ENCODE measurements at places on chromosomes 11 and 22. TPM values are rescaled to one million over a fixed set of nuclear protein-coding genes. Genes with fewer than 3 reads are reported as not detected.

Gene ZBED5
- total RNA-seq: 46.2 TPM

Gene PDE3B
- total RNA-seq: 7.1 TPM

Gene IRAG1
- 2.5 TPM for total RNA-seq

Gene KIRREL3
- total RNA-seq: 0.17 TPM

Gene GLB1L2
- 0.41 TPM for total RNA-seq

Gene CCDC157
- 1.00 TPM for total RNA-seq

Gene PTPRJ
- 7.9 TPM for total RNA-seq

Gene APOBEC3F
- total RNA-seq: 7.0 TPM

Gene ELFN2
- 0.09 TPM for total RNA-seq

Gene RHOD
- 66.3 TPM for total RNA-seq

Gene OR51F1
- total RNA-seq: not detected

Gene AMOTL1
- total RNA-seq: 78.3 TPM

Gene ISX
- total RNA-seq: not detected

Gene APOBEC3H
- not detected for total RNA-seq

Gene RGL4
- total RNA-seq: 0.23 TPM

GRCh38 chr22:19957445-19957844 lies 15.8 kb upstream of the TXNRD2 start:
- DNase-seq: no peak

DNA sequence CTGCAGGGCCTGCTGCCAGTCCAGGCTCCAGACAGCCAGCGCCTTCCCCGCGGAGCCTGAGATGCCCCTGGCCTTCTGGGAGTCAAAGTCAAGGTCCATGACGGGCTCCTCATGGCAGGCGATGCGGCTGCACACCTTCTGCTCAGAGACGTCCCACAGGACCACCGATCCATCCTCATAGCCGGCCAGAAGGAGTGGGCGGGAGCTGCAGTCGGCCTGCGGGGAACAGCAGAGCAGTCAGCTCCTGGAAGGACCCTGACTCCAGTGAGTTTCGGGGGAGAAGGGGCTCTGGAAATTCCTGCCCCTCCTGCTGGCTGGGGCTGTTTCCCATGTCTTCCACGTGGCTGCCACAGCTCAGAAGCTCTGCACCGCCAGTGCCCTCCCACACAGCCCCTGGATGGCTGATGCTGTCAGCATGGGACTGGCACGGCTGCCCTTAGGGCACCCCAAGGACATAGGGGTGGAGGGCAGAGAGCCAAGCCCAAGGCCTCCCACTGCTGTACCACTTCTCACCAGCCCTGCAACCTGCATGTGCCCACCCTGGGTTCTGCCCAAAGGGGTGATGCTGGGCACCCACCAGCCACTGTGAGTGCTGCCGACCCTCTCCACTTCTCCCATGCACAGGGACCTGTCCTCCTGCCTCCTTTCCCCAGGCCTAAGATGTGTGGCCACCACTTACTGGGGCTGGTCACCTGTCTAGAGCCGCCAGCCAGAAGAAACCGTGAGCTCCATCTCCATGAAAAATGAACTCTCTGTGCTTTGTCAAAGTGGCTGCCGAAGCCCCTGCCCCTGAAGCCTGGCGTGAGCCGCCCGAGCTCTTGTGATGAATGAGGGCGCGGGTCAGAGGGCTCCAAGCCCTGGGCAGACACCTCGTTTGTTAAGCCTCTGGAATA lies 41.7 kb downstream of the TBX1 start:
- no peak for DNase-seq

DNA sequence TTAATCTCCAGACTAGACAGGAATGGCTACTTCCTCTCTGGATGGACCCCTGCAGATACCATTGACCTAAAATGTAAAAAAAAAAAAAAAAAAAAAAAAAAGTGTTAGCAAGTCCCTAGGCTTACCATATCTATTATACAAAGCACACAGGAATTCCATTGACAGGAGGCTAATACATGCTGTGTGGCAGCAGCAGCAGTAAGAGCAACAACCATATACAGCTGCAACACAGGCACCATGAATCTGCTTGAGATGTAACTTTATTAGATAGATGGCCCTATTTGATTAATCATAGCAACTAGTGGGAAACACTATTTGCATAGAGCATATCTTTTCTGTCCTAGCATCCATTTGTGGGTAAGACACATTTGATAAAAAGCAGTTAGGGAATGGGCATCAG lies 1447.1 kb downstream of the FAM181B start:
- no peak for DNase-seq

GRCh38 chr22:23068096-23068831 lies 2.1 kb upstream of the GNAZ start:
- peak; percentile 18 for DNase-seq

DNA sequence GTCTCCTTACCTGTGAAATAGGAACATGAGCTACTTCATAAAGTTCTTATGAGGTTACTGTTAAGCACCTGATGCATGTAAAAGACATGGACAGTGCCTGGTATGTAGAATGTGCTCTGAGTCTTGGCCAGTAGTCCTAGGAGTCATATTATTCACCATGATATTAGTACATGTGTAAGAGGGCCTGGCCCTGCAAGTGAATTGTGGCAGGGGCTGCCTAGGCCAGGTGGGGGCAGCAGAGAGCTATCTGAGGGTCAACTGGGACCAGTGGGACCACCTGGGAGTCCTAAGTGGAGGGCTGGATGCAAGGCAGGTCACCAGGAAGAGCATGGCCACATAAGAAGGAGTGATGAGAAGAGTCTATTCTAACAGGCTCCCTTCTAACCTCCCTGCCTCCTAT lies 529.5 kb downstream of the SOX6 start:
- peak; percentile 70 for DNase-seq

DNA sequence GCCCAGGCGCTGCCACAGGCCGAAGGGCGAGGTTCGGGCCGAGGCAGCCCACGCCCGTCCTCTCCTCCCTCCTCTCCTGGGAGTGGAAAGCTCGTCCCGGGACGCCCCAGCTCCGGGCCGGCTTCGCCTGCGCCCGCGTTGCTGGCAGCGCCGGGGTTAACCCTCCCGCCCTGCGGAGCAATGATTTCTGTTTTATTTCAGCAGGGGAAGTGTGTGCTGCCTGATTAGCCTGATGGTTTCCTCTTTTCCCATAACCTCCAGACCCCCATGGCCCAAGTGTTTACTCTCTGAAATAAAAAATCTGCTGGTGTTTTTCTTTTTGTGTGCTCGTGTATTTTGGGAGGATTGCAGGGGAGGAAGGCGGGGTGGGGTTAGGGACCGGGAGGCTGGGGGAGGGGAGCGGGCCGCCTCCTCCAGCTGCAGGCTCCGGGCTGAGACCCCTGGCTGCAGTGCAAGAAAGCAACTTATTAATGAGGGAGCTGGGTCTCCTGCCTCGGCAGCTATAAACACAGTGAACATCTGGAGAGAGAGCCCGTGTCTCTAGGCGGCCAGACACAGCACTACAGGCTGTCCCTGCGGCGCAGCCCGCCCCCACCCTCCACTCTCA lies 38.6 kb downstream of the ETS1 start:
- peak; percentile 84 for DNase-seq

- DNase-seq: no peak
Measured at GRCh38 chr22:48396091-48396784, 1431.4 kb downstream of the BRD1 start.

DNA sequence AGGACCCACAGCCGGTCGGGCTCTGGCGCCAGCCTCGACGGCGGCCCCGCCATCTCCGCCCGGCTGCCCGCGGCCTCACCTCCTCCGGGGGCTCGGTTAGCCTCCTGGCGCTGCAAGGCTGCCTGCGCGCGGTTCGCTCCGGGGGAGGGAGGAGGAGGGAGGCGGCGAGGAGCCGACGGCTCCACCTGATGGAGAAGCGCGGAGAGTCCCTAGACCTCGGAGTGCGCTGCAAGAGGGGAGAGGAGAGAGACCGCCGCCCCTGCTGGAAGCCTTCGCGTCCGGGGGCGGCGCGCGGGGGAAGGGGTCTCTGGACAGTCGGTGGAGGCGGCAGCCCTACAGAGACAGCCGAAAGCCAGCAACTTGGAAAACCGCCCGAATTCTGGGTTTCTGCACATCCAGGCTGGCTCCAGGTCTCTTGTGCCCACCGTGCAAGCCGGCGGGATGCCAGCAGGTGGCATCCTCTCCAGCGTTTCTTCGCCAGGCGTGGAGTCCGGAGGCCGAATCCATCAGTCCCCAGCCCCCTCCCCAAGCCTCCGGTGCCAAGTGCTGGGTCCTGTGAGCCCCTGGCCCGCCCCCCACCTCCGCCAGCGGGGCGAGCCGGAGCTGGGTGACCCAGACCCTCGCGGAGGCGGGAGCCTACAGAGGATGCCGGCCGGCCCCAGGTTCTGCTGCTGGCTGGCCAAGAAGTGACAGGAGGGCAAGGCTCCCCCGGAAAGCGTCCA lies 2.9 kb upstream of the KIRREL3 start:
- no peak for DNase-seq

DNA sequence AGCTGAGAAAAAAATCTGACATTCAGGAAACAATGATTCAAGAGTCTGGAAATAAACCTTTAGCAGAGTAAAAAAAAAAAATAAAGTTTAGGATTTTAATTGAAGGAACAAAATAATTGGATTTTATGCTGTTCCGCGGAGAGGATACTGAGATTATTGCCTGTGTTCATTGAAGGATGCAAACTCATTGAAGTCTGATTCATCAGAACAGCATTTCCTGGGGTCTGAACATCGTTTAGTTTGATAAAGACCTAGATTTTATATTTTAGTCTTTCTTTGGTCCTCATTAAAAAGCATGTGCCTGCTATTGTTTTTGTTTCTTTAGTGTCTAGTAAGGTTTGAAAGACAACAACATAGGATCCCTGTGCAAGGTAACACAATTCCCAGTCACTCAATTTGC lies 4.5 kb downstream of the TLCD5 start:
- DNase-seq: no peak

DNA sequence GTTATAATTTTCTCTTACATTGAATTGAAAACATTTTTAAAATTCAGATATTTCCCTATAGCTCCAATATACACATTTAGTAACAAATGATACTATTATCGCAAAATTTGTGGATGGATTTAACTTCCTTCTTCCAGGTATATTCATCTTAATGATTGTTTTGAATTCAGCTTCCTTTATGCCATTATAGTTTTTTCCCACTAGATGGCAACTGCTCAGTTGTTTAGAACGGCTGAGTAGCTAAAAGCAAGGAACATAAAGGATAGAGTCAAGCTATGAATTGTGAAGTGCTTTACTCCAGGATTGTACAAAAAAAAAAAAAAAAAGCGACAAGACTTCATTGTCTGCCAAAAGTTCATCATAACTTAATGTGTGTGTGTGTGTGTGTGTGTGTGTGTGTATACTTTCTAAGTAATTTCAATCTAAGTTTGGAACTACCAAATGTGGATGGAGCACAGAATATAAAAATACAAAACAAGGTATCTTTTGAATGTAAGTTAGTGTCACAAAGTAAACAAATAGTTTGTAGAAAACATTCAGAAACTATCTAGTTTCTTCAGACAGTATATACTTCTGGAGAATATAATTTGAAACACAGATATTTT lies 846.4 kb downstream of the DLG2 start:
- no peak for DNase-seq

- DNase-seq: peak; percentile 23
Measured at GRCh38 chr22:40348025-40348658, 1.8 kb downstream of the ADSL start.

DNA sequence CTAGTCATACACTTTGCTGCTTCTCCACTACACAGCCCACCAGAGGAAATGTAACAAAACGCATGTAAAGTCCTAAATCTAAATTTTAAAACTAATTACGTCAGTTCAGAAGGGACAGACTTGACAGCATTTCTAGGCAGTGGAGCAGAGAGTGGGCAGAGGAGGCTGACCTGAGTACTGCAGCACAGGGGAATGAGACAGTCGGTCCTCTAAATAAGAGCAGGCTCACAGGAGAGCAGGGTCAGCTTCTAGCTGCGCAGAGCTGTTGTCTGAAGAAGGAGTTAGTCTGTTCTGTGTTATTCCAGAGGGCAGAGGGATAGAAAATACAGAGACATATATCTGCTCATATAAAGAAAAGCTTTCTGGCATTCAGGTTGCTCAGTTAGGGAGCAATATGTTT lies 40.3 kb downstream of the JHY start:
- DNase-seq: no peak

DNA sequence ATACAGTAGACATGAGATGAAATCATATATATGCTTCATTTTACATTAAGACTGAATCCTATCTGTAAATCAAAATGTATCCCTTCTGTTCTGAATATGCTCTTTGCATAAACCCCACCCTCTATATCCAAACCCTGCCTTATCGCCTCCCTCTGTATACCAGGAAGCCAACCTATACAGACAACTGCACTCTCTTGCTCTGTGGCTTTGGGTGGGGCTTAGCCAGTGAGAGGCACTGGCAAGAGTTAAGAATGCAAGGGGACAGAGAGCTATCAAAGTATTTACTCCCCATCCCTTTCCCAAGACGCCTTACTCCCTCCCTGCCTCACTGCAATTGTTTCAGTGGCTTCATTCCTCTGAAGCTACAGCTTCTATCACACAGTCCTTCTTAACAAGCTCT lies 309.8 kb downstream of the TTC28 start:
- DNase-seq: no peak

DNA sequence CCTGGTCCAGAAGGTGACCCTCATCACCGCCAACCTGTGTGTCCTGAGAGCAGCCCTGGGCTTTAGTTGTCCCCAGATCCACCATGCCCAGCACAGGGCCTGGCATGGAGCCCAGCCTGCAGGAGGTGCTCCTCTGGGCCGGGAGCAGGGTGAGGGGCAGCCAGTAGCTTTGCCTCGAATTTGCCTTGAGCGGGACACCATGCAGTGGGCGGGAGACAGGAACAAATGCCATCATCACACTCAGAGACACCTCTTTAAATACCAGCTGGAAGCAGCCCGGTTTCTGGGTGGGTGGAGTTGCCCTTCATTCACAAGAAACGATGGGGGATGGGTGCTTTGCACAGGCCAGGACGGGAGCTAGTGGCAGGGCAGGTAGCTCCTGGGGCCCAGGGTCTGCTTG lies 19.3 kb downstream of the FLRT1 start:
- DNase-seq: peak; percentile 70

- no peak for DNase-seq
Measured at GRCh38 chr11:2437516-2437915, 6.8 kb downstream of the TRPM5 start.

DNA sequence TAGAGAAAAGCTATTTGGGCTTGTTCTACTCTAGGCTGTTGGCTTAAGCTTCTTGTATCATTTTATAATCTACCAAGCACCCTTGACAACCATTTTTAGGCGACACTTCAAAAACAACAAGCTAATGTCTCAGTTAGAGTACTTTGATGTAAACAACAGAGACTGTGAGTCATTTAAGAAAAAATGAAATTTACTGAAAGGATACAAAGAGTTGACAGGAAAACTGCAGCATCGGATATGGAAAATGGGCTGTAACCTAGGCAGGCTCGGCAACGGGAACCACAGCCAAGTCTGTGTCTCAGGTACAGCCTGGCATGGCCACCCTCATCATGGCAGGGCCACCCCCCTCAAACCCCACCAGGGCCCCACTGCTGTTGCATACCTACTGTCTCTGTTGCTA lies 4.4 kb upstream of the RNF169 start:
- DNase-seq: no peak

Data from heart right ventricle (tissue), 16 donors.